Activated effector memory CD4-positive, alpha-beta T cell treated with Interleukin-2 at 50 U/mL for 16 hours (primary cell): ENCODE measurements at places on chromosomes 4 and X.

DNA sequence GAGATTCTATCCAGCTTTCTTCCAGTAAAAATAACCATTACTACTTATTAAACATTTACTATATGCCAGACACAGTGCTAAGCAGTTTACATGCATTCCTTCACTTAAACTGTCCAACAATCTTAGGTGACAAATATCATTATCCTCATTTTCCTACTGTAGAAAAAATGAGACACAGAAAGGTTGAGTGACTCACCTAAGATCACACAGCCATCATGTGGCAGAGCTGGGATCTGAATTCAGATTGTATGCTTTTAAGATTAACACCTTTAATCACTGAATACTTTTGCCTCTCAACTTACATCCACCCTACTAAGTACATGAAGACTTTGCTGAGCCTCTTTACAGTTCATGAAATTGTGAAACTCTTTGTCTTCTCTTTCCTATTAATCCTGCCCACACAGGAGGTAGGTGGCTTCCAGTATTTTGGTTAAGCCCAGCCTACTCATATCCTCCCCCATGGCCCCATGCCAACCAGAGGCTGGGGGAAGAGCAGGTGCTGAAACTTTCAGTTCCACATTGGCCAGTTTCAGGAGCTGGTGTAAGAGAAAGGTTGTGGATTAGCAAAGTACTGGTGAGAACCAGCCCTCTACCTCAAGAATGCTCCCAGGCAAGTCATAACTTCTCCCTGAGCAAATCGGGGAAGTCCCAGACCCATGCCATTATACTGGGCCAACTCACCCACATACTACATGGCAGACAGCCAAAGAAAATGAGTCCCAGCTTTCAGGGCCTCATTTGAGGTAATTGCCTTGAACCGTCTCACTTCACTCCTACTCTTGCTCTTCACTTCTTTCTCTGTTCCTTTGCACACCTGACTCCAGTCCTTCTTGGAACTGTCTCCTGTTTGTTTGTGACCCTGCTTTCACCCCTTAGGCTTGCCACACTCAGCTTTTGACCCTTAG, 211.1 kb downstream of the GUCY2F start:
- no peak for DNase-seq

DNA sequence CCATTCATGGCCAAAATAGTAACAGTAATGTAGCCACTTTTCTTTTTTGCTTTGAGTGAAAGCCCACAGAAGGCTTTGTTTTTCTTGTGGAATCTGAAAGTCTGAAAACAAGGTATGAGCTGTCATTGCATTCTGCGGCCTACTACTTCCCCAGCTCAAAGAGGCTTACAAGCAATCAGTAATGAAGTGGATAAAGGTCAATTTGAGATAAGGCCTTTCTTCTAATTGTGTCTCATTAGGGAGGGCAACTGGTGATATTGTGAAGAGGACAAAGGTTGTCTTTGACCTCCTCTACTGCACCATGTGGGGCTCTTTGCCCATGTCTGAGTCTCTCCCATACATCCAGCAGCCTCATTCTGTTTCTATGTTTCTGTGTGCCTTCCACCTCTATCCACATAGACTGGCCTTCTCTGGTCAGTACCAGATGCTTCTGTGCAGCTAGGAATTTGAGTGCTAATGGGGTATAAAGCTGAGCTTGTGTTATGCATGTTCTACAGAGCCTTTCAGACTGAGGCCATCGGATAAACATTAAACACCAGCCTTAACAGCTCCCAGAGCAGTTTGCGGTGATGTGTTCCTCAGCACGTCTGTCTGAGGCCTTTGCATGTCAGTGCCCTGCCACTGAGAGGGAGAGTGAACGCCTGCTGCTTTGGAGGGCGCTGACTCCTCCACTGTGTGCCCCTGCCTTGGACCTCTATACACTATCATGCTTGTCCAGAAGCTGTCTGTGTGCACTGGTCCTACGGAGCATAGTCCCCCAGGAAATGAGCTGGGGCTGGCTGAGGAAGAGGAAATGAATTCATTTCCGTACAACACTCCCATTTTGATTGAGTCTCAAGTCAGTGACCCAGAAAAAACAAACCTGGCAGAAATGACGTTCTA, 80.2 kb downstream of the SH2D1A start:
- no peak for DNase-seq

GRCh38 chr4:121252224-121252806, 88.2 kb upstream of the TNIP3 start:
- peak; percentile 28 for DNase-seq

DNA sequence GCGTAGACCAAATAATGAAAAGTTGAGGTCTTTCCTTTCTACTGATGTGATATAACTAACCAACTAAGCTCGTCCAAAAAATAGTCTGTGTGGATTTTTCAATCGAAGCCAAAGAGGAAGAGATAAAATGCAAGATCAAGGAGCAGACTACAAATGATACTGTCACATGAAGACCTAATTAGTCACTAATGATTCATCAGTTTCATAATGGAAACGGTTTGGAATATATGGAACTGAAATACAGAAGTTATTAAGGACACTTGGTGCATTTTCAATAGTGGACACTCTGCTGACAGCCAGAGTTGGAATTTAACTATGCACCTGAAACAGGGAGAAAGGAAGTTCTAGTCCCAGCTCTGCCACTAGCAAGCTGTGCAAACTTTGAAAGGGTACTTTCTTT, 119.8 kb downstream of the GUCY2F start:
- DNase-seq, result no peak

DNA sequence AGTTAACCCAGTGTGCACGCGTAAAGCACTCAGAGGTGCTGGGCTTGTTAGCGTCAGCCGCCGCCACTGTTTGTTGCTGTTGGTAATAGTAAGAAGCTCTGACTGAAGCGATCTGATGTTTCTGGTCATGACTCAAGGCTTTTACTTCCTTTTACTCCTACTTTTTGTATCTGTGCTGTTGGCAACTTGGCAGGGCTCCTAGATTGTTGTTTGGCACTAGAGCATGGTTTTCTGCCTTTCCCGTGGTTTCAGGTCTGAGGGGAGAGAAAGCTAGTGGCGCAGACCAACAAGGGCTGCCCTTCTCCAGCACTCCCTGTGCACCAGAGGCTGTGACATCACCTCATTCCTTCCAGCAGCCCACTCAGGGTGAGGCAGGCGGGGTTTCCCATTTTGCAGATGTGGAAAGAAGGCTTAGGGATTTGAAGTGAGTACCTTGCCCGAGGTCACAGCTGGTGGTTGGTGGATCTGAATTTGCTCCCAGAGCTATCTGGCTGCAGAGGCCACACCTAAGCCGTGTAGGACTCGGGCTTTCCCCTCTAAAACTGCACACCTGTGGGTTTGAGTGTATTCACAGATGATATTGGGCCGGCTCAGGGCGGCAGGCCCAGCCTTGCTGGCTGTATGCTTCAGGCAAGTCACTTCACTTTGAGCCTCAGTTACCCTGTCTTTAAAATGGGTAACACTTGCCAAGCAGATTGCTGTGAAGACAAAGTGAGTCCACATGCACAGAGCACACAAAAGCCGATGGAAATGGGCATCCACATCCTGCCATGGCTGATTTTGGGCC, 51.2 kb upstream of the TADA2B start:
- DNase-seq, result no peak

DNA sequence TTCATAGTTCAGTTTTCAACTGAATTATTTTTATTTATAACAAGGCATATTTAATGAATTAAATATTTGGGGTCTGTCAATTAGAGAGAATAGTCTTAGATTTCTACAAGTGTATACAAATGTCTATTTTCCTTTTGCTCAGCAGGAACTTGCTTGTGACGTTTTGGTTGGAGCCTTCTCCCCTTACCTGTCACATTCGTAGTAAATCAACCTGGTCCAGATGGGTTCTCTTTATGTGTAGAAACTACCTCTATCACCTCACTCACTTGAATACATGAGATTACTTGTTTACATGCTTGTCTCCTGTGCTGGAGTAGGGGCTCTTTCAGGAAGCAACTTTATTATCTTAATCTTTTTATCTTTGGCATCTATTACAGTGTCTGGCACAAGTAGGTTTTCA, 938.3 kb upstream of the IGFBP7 start:
- no peak for DNase-seq
